GM12891 (cell line): ENCODE measurements at places on chromosomes 5 and 9.

- no peak for DNase-seq
Measured at GRCh38 chr5:148713735-148714508, 59.6 kb upstream of the HTR4 start.

GRCh38 chr5:19519448-19519847 is 468.6 kb downstream of the CDH18 start:
- no peak for DNase-seq

DNA sequence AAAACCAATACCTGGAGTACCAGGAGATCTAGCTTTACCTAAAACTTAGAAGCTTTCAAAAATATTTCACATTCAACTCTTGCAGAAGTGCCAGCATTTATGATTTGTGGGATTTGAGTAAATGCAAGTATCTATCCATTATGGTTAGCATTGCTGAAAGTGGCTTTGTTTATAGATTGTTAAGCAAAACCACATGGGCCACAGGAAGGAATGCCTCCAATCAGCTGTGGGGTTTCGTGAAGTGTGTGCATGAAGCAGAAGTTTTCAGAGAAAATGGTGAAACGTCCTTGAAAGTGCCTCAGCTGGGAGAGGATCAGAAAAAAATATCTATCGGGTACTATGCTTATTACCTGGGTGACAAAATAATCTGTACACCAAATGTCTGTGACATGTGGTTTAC is 4.2 kb downstream of the LECT2 start:
- DNase-seq: no peak

GRCh38 chr5:178160176-178160575 is 6.5 kb upstream of the NHP2 start:
- DNase-seq: no peak

GRCh38 chr5:132354381-132355139 is 14.9 kb upstream of the SLC22A5 start:
- DNase-seq: no peak

- DNase-seq: no peak
Measured at GRCh38 chr5:91390268-91390667, 7.2 kb upstream of the ARRDC3 start.

- no peak for DNase-seq
Measured at GRCh38 chr5:84086511-84086910, 298.2 kb downstream of the EDIL3 start.

DNA sequence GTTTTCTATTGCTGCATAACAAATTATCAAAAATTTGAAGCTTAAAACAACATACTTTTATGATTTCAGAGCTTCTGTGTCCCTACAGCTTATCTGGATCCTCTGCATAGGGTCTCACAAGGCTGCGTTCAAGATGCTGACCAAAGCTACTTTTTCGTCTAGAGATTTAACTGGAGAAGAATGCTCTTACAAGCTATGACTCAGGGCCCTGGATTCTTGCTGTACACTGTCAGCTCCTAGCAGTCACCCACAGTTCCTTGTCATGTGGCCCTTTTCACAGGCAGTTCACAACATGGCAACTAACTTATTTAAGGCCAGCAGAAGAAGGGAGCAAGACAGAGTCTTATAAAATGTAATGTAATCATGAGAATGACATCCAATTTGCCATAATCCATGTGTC is 70.8 kb upstream of the FAM174A start:
- no peak for DNase-seq

- no peak for DNase-seq
Measured at GRCh38 chr5:179228341-179229121, 116.7 kb downstream of the ADAMTS2 start.

GRCh38 chr5:21834863-21835262 is 1018.3 kb downstream of the CDH12 start:
- DNase-seq: no peak

- DNase-seq: no peak
Measured at GRCh38 chr5:164649266-164649665, 1143.8 kb downstream of the MAT2B start.

GRCh38 chr5:147842869-147843268 is 11.4 kb upstream of the SPINK1 start:
- no peak for DNase-seq

- DNase-seq: no peak
Measured at GRCh38 chr5:143207563-143208364, 195.7 kb downstream of the NR3C1 start.

DNA sequence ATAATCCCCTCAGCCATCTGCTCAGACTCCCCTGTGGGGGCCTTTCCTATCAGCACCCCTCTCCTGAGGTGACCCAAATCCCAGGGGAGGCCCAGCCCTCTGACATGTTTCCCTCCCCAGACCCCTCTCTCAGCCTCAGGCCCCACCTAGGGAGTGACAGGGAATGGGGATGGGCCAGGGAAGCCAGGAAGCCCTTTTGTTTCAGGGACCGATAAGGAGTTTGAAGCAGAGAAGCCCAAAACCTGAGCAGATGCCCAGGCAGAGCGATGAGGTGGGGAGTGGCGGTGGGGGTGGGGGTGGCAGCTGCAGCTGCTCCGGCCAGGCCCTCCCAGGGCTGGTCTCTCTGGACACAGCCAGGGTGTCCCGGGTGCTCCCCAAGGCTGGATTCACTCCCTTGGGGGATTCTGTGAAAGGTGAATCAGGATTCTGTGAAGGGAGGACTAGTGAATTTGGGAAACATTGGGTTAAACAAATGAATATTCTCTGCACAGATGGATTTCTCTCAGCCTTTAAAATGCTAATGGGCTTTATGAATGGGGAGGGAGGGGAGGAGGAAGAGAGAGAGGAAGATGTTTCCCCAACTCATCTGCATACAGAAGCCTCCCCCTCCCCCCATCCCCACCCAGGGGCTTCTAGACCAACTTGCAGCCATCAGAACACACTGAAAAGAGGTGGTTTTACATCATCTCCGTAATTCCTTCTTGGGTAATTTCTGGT is 17.4 kb downstream of the AKNA start:
- DNase-seq: no peak

DNA sequence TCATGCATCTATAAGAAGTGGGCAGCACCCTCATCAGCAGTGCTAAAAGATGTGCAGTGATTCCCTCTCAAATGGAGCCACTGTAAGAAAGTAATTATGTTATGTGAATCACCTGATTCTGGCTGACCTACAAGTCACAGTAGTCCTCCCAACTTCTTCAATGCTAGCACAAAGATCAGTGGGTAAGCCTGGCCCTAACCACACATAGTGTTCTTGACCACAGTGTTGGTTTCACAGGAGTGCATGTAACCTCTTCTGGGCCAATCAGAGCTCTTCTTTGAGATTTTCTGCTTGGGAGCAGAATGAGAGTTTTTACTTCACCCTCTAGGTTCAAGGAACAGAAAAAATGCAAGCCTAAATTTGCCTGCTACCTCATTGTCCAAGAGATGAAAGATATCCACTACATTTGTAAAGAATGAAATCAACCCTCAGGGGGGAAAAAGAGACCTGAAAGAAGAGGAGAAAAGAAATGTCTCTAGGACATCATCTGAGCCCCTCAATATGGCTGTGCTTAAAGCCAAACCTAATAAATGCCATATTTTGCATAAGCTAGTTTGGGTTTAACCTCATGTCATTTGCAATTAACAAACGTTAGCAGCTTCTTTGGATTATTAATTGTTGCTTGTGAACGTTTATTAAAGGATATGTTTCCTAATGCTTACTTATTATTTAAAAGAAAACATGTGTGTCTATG is 65.3 kb upstream of the ADRB2 start:
- DNase-seq: no peak

DNA sequence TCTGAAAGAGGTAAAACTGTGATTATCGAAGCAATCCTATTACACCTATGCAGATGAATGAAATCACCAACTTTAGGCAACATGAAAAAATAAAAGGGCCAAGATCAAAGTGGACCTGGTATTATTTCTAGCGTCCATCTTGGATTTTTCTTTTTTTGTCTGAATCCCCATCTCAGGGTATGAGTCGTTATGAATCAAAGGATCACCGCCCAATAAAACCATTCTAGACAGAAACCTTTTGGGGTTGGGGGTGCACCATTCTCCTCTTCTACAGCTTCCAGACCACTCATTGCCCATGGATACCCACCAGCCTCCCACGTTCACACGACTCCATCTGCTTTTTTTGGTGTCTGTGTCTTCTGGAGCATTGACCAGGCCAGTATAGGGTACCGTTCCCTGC is 33.4 kb downstream of the MAP1B start:
- DNase-seq: no peak

- DNase-seq: no peak
Measured at GRCh38 chr5:27091858-27092257, 53.5 kb upstream of the CDH9 start.

DNA sequence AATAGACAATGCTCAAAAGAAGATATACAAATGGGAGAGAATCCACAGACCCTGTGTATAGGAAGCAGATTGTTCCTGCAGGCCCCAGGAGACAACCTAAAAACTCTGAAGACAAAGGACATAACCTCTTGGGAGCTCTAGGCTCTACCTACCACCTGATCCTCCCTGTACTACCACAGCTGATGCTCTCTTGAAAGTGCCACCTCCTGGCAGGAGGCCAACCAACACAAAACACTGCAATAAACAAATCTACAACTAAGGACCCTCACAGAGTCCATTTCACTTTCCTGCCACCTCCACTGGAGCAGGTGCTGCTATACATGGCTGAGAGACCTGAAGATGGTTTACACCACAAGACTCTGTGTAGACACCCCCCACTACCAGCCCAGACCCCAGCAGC is 49.0 kb downstream of the STARD4 start:
- DNase-seq: no peak

- DNase-seq: no peak
Measured at GRCh38 chr9:5841771-5842573, 9.1 kb upstream of the ERMP1 start.

- no peak for DNase-seq
Measured at GRCh38 chr5:112290691-112291090, 128.4 kb downstream of the EPB41L4A start.

DNA sequence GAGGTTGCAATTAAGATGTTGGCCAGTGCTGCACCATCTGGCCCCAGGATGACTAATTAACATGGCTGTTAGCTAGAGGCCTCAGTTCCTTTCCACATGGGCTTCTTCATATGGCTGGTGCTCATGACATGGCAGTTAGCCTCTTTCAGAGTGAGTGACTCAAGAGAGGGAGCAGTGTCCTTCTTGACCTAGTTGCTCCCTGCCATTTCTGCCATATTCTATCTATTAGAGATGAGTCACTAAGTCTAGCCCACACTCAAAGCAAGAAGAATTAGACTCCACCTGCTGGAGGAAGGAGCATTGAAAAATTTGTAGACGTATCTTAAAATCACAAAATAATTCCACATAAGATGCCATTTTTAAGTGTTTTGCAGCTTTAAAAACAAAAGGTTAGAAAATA is 651.2 kb upstream of the CCNG1 start:
- DNase-seq: no peak

DNA sequence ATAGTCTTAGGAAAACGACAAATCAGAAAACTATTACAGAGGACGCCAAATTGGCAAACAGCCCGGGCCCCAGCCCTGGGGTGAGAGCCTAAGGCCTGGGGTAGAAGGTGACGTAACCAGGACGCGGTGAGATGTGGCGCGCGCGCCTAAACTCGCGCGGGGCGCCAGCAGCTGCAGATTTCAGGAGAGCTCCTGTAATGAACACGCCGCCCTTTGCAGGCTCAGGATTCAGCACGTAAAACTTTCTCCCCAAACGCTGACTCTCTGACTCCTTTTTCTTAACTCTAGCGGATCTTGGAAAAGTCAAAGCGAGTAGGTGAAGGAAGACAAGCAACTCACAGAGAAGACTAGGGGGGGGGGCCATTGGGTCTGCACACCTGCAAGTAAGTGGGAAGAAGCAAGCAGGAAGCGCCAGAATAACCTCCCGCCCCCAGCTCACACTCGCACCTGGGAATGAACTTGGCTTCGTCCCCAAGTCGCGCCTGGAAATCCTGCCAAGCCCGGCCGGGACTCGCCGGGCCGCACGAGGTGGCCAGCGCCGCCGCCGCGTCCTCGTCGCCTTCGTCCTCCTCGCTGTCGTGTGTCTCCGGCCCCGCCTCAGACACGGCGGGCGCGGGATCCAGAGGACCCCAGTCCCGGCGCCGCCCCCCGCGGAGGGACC is 822 bp downstream of the RASEF start:
- no peak for DNase-seq

- no peak for DNase-seq
Measured at GRCh38 chr5:17359451-17360011, 138.5 kb upstream of the TAF11L2 start.

GRCh38 chr9:72149231-72149975 is at the start of gene GDA:
GDA (plus strand) TSS chr9:72149440; CDS start chr9:72149560, 120 bp downstream.
- peak; percentile 17 for DNase-seq

- no peak for DNase-seq
Measured at GRCh38 chr9:127852829-127853228, 1.6 kb downstream of the ENG start.

DNA sequence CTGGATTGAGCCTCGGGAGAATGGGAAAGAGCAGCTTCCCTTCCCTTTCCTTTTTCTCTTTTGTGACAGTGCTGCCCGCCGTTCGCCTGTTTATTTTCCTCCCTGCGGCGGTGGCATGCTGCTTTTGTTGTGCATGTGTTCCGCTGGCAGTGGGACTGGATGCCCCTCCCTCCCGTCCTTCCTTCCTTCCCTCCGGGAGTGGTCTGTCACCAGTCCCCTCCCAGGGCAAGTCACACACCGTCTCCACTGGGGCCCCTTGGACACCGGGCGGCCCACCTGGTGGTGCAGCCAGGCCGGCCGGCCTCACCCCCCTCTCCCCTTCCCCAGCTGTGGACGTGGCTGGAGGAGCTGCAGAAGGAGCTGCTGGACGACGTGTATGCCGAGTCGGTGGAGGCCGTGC is 214.7 kb downstream of the TRIO start:
- DNase-seq: no peak

- no peak for DNase-seq
Measured at GRCh38 chr5:63374085-63374484, 588.2 kb downstream of the HTR1A start.

DNA sequence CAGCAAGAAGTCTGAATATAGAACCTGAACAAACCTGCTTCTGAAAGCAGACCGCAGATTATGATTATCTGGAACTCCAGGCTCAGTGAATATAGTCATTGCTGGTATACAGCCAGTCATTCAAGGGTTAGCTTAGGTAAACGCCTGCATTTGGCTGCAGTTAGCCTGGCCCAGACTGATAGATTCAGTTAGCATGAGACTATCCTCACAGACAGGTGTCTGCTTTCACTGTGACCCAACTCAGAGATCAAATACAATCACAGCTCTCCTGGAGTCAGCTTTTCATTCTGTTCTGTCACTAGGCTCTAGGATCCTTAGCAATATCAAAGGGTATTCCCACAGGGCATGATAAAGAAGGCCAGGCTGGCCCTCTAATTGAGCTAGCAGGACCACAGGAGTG is 138.6 kb upstream of the PLCXD3 start:
- DNase-seq: no peak

- DNase-seq: no peak
Measured at GRCh38 chr9:75850459-75851200, 39.8 kb upstream of the PCSK5 start.
